ENCODE measurements at places on chromosomes 3 and 15.

DNA sequence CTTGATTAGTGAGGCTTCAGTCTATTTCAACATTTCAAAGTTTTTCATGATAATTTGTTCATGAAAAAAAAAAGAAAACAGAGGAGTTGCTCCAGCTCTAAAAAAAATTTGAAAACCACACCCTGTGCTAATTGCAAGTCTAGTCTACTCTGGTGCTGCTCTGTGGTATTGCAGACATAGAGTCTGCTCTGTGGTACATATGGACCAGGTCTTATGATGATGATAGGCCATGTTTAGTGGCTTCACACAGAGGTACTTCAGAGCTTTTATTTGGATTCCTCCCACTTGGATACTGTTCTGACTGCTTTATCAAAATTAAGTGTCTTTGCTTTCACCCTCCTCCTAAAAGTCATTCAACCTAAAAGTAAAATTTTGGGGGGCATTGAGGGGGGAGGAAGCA is 160.8 kb downstream of the ALCAM start:
- DNase-seq: no peak

DNA sequence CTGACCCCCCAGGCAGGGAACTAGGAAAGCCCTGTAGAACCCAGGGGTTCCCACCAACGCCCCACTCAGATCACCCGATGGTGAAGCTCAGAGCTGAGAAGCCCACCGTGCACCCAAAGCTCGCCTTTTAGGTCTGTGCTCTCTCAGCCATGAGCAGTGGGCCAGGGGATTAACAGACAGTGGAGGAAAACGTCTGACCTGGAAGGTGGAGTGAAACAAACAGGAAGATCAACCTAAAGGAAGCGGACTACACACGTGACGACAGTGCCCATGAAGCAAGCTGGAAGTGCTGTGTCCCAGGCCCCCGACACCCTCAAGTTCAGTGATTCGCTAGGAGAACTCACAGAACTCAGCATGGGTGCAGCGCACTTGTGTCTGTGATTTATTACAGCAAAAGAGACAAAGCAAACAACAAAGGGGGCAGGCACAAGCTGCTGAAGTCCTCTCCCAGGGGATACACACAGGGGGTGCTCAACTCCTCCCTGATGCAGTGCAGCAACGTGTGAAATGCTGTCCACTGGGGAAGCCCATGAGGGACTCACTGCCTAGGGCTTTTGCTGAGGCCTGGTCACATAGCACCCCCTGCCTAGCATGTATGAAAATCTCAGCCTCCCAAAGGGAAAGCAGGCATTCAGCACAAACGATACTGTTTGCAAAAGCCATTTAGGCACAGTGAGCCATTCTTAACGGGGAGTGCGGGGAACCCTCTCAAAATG is 43.5 kb downstream of the CFAP92 start:
- no peak for DNase-seq

DNA sequence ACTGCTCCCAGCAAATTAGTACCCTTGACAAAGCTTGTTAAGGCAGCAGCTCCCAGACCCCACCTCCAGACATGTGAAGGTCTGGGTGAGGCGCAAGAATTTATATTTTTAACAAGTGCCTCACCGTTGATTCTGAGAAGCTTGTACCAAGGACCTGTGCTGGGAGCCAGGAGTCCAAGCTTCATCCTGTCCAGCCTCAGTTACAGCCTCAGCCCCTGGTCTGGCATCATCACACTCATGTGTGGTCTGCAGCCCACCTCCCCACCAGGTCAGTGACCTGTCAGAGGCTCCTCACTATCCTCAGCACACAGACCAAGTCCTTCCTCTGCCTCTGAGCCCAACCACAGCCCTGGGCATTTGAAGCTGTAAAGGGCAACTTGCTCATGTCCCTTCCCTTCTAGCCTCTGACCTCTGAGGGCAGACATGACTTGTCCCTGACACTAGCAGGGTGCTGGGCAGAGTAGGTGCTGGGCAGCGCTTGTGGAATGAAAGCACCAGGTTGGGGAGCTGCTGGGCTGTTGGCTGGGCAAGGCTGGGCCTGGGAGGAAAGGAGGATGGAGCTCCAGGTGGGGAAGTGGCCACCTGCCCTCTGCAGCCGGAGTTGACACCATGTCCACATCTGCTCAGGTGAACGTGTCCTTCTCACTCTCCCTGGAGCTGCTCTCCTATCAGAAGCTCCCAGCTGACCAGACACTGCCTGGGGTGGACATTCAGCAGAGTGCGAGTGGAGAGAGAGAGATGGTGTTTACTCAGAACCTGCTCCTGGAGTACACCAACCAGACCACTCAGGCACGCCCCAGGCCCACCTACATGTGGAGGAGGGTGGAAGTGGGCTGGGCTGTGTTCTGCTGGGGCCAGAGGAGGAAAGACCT is 16.9 kb downstream of the ACAA1 start:
- DNase-seq: no peak

- no peak for DNase-seq
Observed at GRCh38 chr3:103601666-103602065, 1166.9 kb downstream of the ZPLD1 start.

Data from stimulated activated CD4-positive, alpha-beta T cell treated with anti-CD3 and anti-CD28 coated beads, Interleukin-1b, Interleukin-23, amount 100 ng/mL, for 24 hours (primary cell).